ENCODE measurements at places on chromosomes 7 and 10. TPM values are rescaled to one million over a fixed set of nuclear protein-coding genes. Genes with fewer than 3 reads are reported as not detected.

Gene PLEKHA8
- 22.6 TPM for total RNA-seq

Gene CYP2C18
- total RNA-seq = not detected

Gene ASZ1
- not detected for total RNA-seq

- DNase-seq = no peak
Measured at GRCh38 chr7:47093320-47094234, 488.3 kb downstream of the TNS3 start.

- no peak for DNase-seq
Measured at GRCh38 chr10:132164761-132165278, 21.9 kb upstream of the DPYSL4 start.

- DNase-seq = no peak
Measured at GRCh38 chr10:79328737-79329504, 18.3 kb upstream of the PPIF start.

DNA sequence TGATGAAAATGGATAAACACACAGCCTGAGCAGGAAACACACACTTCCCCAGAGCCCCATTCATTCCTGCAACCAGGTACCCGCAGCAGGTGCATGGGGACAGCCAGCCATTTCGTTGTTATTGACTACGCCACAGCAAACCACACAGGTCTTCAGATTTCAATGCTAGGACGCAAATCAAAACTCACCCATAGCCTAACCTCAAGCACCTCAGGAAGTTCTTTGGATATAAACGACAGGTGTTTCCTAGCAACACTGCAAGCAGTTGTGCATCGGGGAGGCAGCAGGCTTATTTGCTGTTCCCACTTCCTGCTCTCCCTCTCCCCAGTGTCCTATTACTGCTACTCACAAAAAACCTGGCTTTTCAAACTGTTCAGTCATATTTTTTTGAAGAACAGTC, 176.5 kb upstream of the FRMD4A start:
- DNase-seq = no peak

- no peak for DNase-seq
Measured at GRCh38 chr10:22999942-23000341, 72.1 kb downstream of the ARMC3 start.

Measured in spinal cord (tissue), 10 donors.